Stimulated activated CD4-positive, alpha-beta T cell treated with anti-CD3 and anti-CD28 coated beads, Interleukin-15, amount 100 ng/mL, for 1 hour (primary cell): ENCODE measurements at places on chromosomes 13 and 19.

DNA sequence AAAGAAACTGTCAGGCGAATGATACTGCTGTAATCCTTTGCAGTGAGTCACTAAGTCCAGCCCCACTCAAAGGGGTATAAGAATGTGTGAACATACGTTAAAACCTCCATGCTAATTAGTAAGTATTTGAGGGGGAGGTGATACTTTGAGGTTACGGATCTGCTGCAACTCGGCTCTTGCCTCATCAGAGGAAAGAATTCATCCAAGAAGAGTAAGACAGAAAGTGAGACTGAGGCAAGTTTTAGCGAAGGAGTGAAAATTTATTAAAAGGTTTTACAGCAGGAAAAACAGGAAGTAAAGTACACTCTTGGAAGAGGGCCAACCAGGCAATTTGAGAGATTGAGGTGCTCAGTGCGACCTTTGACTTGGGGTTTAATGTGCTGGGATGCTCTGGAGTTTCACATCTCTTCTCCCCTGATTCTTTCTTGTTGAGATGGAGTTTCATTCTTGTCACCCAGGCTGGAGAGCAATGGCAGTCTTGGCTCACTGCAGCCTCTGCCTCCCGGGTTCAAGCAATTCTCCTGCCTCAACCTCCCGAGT, 9.8 kb downstream of the CLEC4M start:
- no peak for DNase-seq

- no peak for DNase-seq
These were observed 158.0 kb downstream of the VWA8 start for GRCh38 chr13:41802684-41803444.

DNA sequence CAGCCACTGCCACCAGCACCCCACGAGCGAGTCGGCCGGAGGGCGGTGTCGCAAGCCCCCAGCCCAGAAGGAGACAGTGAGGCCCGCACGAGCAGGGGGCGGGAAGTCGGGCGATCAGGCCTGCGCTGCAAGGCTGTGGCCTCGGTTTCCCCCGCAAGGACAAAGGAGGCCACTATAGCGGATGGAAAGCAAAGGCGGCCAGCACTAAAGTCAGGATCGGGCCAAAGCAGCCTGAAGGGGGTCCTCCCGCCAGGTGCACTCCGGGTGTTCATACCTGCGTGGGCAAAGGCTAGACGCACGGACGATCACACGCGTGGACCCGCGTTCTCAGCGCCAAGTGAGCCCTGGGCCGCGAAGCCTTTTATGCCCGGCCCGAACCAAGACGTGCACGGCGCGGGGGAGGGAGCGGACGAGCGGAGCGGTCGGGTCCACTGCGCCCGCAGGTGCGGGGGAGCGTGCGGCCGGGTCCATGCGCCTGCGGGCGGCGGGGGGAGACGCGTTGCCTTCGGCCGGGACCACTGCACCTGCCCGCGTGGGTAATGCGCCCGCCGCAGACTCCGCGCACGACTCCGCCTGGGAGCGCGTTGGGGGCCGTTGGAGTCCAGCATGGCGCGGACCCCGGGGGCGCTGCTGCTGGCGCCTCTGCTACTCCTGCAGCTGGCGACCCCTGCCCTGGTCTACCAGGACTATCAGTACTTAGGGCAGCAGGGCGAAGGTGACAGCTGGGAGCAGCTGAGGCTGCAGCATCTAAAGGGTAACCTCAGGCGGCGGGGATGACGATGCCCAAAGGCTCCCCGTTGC, at the start of the genes PRDX2 and THSD8:
Gene PRDX2, minus strand, starts transcription at position 335 of the 801 bp plus-strand sequence. CDS start 539 bp downstream, outside the sequence.
Gene THSD8, plus strand, starts transcription at position 604 of the 801 bp plus-strand sequence. Its CDS starts 3 bp downstream, at position 607.
- peak; percentile 58 for DNase-seq

- DNase-seq = no peak
These were observed 15.3 kb downstream of the TNFSF14 start for GRCh38 chr19:6654347-6655310.

- DNase-seq = no peak
These were observed 1438.1 kb downstream of the UQCRFS1 start for GRCh38 chr19:27774827-27775226.

- DNase-seq = no peak
These were observed 4.7 kb downstream of the LENG1 start for GRCh38 chr19:54154603-54155345.

- DNase-seq = no peak
These were observed 658 bp upstream of the ISOC2 start for GRCh38 chr19:55461974-55462626.

DNA sequence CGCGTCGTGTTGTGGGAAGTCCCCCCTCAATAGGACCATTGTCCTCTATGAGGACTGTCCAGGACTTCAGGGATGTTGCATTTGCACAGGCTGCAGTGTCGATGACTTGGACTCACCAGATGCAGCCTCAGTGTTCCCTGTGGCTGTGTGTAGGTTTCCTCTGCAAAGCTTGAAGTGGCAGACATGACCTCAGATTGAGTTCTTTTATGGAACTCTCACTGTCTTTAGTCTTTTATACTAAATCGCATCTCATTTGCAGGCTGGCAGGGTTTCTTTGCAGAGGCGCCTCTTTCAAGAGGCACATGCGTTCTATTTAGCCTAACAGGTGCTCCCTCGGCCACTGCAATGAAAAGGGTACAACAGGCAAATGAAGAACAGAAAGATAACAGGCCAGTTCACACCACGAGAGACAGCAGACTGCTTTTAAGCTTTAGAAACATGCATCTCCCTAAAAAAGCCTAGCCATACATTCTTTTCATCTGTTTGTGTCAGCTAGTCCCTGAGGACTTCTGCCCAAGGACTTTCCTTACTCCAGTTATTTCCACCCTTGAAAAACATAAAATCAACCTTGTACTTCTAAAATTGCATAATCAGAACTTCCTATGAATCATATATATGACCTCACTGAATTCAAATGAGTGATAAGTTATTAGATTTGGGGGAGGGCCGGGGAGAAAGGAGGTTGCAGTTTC, 118.4 kb downstream of the RAB20 start:
- DNase-seq = no peak

- DNase-seq = no peak
These were observed 20.5 kb downstream of the SLC15A1 start for GRCh38 chr13:98731925-98732324.

- no peak for DNase-seq
These were observed 128.2 kb downstream of the TBC1D4 start for GRCh38 chr13:75353781-75354193.

DNA sequence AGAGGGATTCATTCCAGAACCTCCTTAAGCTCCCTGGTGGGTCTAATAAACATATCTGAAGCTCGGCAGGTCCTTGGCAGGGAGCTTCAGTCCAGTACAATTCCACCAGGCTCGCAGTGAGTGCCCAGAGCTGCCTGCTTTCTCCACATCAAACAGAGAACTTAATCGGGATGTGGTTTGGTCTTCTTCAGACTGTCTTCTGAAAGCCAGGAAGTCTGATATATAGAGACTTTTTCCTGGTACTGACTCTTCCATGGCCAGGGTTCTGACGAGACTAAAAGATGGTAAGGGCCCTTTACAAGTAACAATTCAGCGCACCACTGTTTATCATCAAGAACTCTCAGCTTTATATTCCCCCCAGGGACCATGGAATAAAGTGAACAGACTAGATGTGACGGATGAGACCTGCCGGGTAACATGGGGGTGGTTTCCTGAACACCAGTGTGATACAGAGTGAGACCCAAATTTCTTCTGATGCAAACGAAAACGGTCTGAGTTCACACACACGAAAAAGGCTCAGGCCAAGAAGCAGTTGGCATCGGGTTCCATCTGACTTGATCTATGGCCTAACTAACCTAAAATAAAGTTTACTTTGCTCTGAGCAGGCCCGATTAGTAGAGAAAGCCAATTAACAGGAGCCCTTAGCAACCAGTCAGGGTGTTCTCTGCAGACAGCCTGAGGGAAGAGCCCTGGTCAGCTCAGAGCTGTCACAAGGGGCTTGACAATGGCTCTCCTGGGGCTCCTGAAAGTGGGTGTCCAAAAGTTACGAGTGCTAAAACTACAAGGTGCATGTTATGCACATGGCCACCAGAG, 29.0 kb downstream of the RANBP3 start:
- DNase-seq = no peak

DNA sequence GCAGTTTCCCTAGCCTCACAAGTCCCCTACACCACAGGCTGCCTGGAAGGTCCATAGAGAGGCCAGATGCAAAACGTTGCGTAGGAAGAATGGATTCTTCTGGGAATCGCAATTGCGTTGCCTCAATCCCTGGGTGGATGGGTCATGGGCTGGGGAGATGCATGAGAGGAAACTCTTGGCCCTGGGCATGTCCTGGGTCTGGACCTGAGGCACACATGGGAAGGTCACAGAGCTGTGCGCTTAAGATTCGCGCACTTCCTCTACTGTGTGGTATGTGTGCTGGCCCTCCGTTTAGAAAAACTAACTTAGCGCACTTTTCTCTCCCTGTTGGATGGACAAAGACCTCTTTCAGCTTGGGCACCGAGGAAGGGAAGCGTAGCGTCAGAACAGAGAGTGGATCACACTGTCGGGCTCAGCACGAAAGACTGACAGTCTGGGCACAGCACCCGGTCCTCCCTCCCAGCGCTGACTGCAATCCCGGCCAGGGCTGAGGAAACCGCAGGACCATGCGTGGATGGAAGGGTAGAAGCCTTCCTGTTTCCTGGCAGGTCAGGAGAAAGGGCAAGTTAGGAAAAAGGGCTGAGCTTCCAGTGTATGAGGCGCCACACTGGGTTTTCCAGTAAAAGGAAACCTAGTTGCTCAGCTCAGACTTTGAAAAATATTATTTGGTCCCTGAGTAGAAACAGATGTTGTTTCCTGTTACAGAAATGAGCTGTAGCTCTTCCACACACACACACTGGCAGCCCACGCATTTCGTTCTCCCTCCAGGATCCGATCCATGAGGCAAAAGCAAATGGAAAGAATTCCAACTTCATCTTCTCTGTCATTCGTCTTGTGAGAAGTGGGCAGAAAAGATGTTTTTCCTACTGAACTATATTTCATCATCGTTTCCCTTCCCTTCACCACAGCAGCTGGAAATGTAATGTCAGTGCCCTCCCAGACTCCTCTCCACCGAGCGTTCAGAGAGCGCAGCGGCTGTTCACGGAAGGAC, 86.0 kb downstream of the ING1 start:
- DNase-seq = no peak

DNA sequence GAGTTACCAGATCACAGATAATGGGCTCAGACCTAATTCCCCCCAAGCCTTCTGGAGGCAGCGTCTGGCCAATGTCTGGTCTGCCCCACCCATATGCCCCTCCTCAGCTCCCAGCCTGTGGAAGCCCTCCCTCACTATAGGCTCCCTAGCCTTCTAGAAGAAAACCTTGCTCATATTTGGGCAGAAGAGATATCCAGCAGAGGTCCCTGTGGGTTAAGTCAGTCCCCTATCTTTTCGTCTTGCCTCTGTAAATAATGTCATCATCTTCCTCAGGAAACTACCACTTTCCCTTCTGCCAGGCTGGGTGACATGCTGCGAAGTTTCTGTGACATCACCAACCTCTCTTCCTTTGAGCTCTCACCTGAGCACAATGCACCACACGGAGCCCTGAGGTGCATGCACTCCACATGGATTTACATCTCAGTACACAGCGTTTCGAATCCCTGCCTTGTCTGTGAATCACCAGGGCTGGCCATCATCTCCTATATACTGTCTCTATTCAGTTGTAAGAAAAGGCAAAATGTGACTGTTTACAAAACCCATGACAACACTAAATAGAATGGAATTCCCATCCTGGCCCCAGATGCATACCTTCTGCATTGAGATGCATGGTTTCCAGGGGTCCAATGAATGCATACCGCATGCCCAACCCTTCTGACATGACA, 112.8 kb downstream of the CRYL1 start:
- DNase-seq = no peak

DNA sequence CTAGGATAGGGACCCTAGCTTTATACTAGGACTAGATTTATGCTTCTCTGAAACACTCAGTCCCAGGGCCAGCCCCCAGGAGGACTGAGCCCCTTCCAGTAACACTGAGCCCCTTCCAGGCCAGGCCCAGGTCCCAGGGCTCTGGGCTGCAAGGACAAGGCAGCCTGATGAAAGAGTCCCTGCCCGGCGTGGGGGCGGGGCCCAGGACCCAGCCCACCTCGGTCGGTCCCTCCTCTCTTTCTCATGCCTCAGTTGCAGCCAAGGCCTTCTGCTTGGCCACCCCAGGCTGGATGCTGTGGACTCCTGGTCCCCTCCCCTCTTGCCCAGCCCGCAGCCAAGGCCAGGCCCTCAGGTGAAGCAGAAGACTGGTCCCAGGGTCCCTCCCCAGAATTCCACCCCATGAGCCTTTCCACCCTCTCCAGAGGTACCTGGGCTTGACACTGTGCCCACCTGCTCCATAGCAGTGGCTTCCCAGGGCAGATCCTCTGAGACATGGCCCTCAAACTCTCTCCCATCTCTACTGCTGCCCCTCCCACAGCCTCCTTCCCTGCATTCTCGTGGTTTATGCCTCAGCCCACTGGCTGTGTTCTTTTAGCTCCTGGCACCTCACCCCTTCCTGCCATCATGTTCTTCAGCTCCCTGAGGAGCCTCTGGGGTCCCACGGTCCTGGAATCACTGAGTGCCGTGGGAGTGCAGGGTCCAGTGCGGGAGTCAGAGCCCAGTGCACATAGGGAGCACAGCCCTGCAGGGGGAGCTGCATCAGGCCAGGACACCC, 53.6 kb upstream of the C1QTNF9B start:
- DNase-seq = no peak

GRCh38 chr13:43134868-43135267, 111.5 kb downstream of the DNAJC15 start:
- no peak for DNase-seq

DNA sequence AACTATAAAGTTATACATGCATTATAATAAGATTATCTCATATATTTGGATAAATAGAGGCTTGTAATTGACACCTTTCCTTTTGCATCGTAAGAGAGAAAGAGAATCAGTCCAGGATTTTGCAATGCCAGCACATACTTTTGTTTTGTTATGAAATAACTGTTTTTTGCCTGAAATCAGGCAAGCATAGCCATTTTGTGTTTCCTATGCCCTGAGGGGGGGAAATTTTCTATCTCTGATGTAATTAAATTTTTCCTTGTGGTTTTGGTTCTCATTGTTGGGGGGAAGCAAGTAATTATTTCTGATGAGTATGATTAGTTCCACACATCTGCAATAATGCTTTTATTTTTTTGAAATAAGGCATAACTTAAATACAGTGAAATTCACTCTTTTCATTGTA, 229.4 kb downstream of the NDFIP2 start:
- DNase-seq = no peak

DNA sequence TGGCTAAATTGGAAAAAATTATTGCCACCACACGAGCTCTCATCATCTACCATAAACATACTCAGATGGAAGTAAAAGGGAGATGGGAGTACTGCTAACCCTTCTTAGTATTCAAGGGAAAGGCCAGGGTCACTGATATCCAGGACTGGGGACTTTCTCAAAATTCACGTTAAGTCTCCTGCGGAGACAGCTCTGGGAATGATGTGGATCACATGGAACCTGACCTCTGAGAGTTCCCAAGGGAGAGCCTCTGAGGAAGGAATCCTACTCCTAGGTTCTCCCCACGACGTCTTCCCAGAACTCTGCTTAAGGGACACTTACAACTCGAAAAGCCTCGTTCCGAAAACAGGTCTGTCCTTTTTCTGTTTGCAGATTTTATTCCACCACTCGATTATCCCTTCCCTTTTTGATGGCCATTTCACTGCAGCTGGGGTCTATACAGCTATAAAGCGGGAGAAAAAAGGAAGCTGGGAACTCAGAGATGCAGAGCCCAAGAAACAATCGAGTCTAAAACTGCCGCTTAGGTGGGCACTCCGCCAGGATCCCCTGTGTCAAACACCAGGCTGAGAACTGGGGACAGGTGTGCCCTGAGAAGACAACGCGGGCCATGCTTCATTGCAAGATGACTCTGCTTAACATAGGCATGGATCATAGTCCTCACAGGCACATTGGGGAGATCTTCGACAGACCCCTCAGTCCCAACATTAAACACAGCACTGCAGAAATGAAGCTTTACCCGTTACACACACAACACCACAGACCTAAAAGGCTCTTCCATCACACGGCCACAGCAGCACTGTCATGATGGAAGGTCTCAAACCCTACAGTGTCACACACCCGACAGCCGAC, 823 bp upstream of the ZNF567 start:
- no peak for DNase-seq

- DNase-seq = no peak
These were observed 69.2 kb upstream of the KCTD15 start for GRCh38 chr19:33727331-33727998.
